ENCODE measurements at places on chromosomes 5 and 9. TPM values are rescaled to one million over a fixed set of nuclear protein-coding genes. Genes with fewer than 3 reads are reported as not detected.

Gene CD14
- 96.0 TPM for total RNA-seq

DNA sequence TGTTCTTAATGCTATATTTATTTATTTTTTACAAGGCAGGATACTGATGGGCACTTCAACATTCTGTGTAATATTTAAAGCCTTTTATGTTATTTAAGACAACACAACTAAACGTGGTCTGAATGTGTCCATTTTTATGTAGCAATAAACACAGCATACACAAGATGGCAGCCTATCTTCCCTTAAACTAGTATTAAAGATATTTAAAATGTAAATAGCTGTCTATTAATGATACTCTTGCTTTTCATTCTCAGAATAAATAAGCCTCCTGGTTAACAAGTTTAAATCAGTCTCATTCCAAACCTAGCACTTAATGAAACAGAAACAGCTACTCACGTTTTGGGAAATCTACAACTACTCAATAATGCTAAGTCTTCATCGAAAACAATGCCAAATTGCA lies 315.7 kb downstream of the MCTP1 start:
- no peak overlapping the region for H3K27ac ChIP-seq
- no peaks in the 10 kb centered on the region for H3K27me3 ChIP-seq
- DNase-seq, result no peak
- H3K4me3 ChIP-seq, result no peak overlapping the region
- no peaks in the 10 kb centered on the region for H3K36me3 ChIP-seq

DNA sequence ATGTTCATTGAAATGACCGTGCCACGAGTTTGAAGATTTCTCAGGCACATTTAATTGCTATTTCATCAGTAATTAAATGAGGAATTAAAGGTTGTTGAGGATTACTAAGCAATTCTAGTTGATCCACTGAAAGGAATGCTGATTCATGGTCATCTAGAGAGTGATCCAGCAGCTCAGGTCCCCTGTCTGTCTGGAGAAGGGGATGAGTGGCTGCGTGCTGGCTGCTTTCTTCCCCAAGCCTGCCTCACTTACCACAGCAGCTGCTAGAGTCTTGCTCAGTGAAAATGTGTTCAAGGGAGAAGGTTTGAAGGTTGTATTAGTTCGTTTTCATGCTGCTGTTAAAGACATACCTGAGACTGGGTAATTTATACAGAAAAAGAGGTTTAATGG lies 7.8 kb upstream of the TGFBI start:
- H3K27me3 ChIP-seq, result no peaks in the 10 kb centered on the region
- H3K36me3 ChIP-seq, result no peaks in the 10 kb centered on the region
- no peak overlapping the region for H3K4me3 ChIP-seq

Gene PMPCA
- total RNA-seq, result 37.0 TPM

GRCh38 chr9:109468927-109469326 lies 29.2 kb downstream of the PTPN3 start:
- no peaks in the 10 kb centered on the region for H3K27me3 ChIP-seq
- H3K27ac ChIP-seq, result no peak overlapping the region
- no peak for DNase-seq
- H3K36me3 ChIP-seq, result no peaks in the 10 kb centered on the region

DNA sequence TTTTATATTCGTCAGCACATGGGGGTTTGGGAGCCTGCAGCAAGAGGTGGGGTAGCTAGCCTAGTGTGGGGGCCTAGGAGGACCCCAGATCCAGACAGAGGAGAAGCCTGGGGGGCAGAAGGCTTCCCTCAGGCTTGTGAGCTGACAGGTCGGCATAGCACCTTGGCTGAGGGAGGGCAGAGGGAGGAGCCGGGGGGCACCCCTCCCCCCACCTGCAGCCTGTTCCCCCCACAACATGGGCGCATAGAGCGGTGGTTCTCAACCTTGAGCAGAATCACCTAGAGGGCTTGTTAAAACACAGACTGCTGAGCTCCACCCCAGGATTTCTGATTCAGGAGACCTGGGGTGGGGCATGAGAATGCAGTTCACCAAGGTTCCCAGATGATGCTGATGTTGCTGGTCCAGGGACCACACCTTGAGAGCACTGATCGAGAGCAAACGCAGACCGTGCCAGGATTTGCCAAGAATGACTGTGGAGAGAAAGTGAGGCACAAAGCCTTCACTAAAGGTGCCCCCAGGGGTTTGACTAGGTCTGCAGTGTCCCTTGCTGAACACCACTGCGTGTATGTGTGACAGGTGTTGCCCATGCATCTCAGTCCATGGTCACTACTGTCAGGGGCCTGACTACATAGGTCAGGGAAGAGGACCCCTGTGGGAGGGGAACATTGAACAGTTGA lies 163.3 kb downstream of the MACROH2A1 start:
- H3K4me3 ChIP-seq, result no peak overlapping the region
- no peaks in the 10 kb centered on the region for H3K36me3 ChIP-seq
- H3K4me1 ChIP-seq, result no peaks in the 10 kb centered on the region
- H3K27me3 ChIP-seq, result no peaks in the 10 kb centered on the region
- H3K27ac ChIP-seq, result no peak overlapping the region

Gene CLPTM1L
- total RNA-seq, result 46.7 TPM

GRCh38 chr5:79507251-79508205 lies 6.4 kb downstream of the HOMER1 start:
- no peaks in the 10 kb centered on the region for H3K27me3 ChIP-seq
- no peak for DNase-seq
- H3K36me3 ChIP-seq, result no peaks in the 10 kb centered on the region
- no peak overlapping the region for H3K27ac ChIP-seq

- H3K36me3 ChIP-seq, result no peaks in the 10 kb centered on the region
- H3K4me1 ChIP-seq, result peaks cover 18% of the 10 kb centered on the region
- peak within 1 kb of the TSS; percentile 100 for H3K4me3 ChIP-seq
- DNase-seq, result peak; percentile 79
- no peaks in the 10 kb centered on the region for H3K27me3 ChIP-seq
Measured at GRCh38 chr5:138032572-138033385, at the start of gene FAM13B. TSS of gene FAM13B (minus strand) at chr5:138033079. CDS start at chr5:138019111, 13,968 bp downstream.

- DNase-seq, result no peak
- no peak overlapping the region for H3K27ac ChIP-seq
- no peak overlapping the region for H3K4me3 ChIP-seq
- no peaks in the 10 kb centered on the region for H3K27me3 ChIP-seq
Measured at GRCh38 chr5:73946278-73946677, 320.3 kb downstream of the ARHGEF28 start.

GRCh38 chr9:136722969-136723356 lies 10.6 kb downstream of the DIPK1B start:
- H3K4me3 ChIP-seq, result no peak overlapping the region
- DNase-seq, result no peak
- H3K27me3 ChIP-seq, result no peaks in the 10 kb centered on the region
- H3K36me3 ChIP-seq, result no peaks in the 10 kb centered on the region
- H3K27ac ChIP-seq, result no peak overlapping the region

Gene GEMIN5
- 20.6 TPM for total RNA-seq

DNA sequence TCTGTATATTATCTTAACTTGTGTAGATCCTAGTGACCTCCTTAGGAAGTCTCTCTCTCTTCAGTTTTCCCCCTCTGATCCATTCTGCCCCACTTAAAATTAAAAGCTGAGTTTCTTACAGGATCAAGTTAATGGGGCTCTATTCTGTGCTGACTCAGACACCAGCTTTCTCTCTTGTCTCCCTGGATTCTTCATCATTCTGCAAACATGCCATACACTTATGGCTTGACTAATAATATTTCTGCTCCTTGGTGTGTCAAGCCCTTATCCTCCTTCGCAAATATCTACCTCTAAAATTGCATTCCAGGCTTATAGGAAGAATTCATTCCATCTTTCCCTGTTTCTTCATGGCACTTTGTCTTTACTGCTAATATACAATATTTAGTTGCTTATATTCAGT lies 18.1 kb downstream of the LRRC70 start:
- H3K27me3 ChIP-seq, result no peaks in the 10 kb centered on the region
- no peak for DNase-seq
- no peak overlapping the region for H3K27ac ChIP-seq
- H3K4me3 ChIP-seq, result no peak overlapping the region
- H3K36me3 ChIP-seq, result no peaks in the 10 kb centered on the region

Gene SLC6A7
- not detected for total RNA-seq

DNA sequence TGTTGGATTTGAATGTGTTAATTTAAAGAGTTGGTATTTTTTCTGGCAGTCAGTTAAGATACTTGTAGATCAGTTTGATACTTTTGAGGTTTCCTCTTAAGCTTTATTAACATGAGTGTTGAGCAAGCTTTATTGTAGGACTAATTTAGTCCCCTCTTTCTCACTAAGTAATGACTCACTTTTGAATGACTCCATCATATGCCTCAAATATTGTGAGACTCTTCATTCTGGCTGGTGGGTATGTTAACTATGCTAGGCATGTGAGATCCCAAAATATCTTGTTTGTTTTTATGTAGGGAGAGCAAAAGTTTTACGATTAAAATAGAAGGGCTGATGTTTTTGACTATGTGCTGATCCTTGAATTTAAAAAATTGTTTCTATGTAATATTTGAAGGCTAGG lies 355.7 kb downstream of the IZUMO3 start:
- no peaks in the 10 kb centered on the region for H3K4me1 ChIP-seq
- no peaks in the 10 kb centered on the region for H3K27me3 ChIP-seq
- H3K36me3 ChIP-seq, result no peaks in the 10 kb centered on the region
- H3K4me3 ChIP-seq, result no peak overlapping the region
- H3K27ac ChIP-seq, result no peak overlapping the region

Gene RABGAP1
- total RNA-seq, result 60.4 TPM
